ENCODE measurements at places on chromosomes 12 and 14.

DNA sequence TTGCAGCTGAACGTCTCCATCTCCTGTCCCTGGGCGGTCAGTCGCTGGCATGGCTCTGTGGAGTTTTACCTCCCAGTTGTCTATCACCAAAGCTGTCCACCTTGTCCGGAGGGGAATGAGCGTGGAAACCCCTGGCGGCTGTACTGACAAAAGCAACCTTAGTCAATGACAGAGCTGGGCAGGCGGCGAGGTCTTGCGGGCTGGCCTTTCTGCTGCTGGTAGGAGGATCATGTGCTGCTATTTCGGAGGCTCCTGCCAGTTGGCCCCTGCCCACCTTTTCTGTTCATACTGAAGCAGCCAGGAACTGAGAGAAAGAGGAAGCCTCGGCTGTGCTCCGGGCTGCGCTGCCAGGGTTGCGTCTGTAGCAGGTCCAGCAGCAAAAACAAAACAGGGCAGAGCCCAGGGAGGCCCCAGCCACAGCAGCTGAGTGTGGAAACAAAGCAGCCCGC is 57.7 kb downstream of the HMGA2 start:
- DNase-seq: peak; percentile 7

DNA sequence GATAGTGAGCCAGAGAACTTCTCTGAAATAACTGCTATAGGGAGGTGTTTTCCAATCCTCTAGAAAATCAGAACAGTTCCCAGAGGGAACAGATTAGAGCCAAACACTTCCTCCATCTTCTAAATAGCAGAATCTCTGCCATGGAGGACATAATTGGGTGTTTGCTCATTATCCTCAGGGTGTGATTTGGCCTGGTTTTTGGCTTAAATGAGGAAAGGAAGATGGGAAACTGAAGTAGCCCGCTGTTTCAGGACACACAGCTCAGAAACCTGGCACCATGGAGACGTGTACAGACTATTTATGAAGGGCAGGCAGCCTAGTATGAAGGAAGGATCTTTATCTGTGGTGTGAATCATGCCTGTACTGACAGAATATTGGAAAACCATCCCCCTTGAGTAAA is 231.7 kb upstream of the PRKD1 start:
- no peak for DNase-seq

DNA sequence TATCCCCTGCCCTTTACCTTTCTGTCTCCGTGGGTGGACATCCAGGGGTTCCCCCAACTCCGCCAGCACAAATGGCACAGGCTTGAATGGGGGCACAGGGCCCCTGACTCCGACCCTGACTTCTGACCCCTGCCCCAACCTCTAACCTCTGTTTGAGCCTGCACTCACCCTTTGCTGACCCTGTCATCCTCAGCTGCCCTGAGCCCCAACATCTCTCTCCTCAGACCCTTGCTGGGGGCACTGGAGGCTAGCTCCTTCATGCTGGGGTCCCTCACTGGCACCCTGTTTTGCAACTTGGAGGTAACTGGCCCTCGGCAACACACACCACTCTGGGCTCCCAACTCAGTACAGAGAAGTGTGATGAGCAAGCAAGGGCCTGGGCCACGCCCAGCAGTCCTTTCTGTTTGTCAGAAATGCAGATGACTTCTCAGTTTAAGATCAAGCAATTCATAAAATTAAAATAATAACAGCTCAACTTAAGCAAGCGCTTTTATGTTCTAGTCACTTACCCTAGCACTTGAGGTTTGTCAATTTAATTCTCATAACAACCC is 2.1 kb downstream of the IFI27 start:
- DNase-seq: no peak

DNA sequence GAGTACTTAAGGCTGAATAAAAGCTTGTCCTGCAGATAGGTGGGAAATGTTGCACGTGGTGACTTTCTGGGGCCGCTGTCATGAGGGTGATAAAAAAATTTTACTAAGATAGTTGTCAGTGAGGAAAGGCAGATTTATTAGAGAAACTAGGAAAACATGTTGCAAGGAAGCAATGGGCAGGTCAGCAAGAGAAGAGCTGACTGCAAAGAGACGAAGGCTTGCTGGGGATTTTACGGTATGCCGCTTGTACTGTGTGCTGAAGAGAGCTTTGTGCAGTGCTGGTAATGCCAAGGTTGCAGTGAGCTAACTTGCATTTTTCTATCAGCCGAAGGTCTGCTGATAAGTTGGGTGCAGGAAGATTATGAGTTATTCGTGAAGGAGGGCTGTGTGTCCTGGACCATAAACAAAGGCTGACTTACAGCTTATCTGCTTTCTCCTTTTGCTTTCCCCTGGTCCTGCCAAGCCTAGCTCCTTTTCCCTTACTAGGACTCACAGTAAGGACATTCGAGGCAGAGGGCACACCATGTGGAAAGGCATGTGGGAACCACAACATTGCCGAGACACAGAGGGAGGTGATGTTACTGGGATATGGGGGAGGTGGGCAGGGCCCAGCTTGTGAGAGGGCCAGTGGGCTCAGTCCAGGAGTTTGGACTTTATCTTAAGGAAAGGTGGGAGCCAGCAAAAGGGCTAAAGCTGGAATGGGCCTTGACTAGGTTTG is 7.4 kb upstream of the CCDC88C start:
- DNase-seq: no peak

- no peak for DNase-seq
These were observed 70.9 kb downstream of the VWF start for GRCh38 chr12:6053541-6053940.

DNA sequence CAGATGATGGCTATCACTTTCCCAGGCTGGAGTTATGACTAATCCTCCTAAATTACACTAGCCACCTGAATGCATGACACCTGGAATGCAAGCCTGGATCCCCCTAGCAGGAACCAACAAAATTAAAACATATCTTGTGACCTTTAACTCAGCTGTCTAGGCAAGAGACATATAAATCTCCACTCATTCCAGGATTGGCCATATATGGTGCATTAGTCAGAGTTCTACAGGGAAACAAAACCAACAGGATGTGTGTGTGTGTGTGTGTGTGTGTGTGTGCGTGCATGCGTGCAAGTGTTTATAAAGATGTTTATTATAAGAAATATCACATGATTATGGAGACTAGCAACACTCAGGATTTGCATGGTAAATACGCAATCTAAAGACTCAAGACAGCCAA is 212.8 kb downstream of the KIF21A start:
- DNase-seq: peak; percentile 6

DNA sequence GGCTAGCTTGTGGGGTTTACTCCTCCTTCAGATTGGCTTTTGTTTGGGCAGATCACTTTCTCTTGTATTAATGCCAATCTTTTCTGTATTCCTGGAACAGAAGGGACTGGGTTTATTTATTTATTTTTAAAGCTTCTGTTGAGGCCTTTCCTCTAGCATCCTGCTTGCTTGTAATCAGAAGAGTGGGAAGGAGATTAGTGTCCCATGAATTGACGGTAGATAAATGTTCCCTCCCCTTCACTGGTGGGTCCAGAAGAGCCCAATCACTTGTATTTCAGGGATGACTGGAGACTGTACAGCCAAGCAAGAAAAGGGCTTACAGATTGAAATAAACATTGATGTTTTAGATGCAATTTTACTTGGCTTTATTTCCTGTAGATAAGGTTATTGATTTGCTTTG is 71.0 kb downstream of the LIN52 start:
- no peak for DNase-seq

DNA sequence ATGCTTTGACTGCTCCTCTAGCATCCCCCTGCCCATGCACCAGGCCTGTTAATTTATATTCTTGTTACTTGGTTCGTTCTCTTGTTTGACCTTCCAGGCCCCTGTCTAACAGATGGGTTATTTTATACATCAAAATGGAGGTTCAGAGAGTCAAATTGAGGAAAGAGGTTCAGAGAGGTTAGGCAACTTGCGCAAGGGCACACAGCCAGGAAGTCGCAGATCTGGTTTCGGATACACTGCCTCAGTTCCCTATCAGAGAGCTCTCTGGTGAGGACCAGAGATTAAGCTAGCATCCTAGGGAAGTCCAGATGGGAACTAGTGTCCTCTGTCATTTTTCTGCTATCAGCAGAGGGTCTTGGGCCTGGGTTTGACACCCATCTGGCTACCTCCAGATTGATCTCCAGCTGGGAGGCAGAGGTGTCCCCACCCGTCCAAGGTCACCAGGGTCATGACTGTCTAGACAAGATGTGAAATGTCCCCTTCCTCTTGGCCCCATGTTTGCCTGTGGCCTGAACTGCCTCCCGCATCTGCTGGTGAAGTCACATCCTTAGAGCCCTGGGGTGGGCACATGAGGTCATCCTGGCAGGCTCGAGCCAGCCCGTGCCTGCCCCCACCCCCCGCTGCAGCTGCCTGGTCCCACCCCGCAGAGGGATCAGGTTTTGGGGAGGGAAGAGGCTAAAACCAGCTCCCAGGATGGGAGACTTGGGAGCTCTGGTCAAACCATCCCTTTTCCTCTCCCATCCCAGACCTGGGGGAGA is 84.3 kb upstream of the NCOR2 start:
- DNase-seq: no peak

GRCh38 chr12:50842637-50843493 is at the start of gene TMPRSS12:
TMPRSS12 (plus strand) TSS chr12:50842926; CDS start chr12:50842965, 39 bp downstream.
- DNase-seq: no peak

GRCh38 chr12:4164559-4165558 is 108.7 kb upstream of the CCND2 start:
- peak; percentile 81 for DNase-seq

- DNase-seq: no peak
These were observed 217.3 kb upstream of the EEA1 start for GRCh38 chr12:93146263-93146939.

DNA sequence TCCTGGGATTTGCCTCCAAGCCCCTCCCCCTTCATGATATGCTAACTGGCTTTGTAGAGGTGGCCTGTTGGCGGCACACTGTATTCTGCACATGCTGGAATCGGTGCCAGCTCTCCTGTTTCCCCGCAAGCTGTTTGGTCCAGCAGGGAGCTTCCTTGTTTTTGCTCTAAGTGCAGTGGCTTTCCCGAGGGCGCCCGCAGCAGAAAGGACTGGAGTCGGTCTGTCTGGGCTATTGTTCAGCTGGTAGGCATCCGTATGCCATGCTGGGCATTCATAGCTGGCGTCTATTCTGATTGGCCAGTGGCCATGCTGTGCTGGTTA is 88.9 kb upstream of the MED13L start:
- no peak for DNase-seq

DNA sequence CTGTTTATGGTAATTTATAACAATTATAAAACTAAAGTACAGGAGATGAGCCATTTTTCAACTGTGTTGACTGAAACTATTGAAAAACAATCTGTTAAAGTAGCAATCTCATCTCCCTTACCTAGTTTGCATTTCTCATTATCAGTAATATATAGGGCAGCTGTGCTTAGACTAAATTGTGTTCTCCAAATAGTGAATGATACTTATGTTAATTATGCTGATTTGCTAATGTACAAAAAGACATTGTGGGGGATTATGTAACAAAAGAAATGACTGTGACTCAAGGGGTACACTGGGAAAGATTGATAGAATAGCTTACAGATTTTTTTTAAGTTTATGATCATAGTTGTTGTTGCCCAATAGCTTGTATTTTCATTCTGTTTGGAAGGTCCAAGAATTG is 207.7 kb downstream of the FUT8 start:
- DNase-seq: no peak

- no peak for DNase-seq
These were observed 19.3 kb downstream of the FOXN3 start for GRCh38 chr14:89397569-89398230.

DNA sequence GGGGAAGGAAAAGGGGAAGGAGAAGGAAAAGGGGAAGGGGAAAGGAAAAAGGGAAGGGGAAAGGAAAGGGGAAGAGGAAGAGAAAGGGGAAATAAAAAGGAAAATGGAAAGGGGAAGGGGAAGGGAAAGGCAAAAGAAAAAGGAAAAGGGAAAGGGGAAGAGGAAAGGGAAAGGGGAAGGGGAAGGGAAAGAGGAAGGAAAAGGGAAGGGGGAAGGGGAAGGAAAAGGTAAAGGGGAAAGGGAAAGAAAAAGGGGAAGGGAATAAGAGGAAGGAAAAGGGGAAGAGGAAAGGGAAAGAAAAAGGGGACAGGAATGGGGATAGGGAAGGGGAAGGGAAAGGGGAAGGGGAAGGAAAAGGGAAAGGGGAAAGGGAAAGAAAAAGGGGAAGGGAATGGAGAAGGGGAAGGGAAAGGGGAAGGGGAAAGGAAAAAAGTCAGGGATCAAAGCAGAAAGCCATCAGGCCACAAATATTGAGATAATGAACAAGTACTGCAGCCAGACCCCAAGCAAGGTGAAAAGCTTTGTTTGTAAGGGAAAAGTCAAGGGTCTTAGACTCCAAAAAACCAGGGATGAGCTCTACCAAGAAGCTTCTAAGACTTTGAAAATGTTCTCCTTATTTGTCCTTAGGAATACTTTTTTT is 20.0 kb downstream of the DICER1 start:
- DNase-seq: no peak

DNA sequence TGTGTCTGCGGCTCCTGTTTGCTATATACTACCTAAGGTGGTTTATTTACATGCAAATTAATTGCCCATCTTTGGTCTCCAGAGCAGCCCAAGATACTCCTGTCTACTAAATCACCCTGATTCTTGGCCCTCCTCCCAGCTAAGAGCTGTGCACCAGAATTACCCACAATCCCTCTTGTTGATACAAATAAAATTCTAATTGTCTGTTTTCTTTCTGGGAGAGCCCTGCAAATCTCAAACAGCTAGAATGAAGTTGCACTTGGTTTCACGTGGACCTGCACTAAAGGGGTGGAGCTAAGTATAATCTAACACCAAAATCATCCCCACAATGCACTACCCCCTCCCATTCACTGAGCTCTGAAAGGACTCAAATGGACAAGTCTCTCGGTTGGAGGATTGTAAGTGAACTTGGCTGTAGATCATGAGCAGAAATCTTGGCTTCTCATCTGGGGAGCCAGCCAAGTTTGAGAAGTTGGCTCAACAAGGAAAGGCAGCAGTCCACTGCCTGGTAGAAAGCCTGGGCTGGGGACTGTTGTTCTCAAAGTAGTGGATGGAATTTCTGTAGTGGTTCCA is 6.6 kb downstream of the MAX start:
- DNase-seq: no peak

DNA sequence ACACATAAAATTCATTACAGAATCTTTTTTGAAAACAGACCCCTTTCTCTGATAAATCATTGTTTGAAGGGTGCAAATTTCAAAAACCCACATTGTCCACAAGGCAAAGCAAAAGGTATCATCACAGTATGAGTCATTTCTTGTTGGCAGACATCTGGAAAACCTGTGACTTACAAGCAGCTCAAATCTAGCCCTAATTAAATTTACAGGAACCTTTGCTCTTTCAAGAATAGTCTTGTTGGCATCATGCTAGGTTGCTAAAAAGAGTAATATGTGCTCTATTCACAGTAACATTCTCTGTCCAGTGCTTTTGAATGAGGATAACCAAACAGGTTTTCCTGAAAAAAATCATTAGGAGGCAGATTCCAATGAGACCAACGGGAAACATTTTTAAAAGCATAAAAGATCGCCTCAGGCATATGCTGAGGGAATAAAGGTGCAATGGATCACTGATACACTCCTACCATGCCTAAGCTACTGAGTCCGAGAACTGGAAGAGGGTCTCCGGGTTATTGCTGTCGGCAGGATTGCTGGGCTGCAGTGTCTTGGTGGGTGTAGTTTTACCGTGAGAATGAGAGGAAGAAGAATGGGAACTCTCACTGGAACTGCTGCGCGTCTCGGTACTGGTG is 55.5 kb upstream of the TTC7B start:
- no peak for DNase-seq

Data from activated naive CD4-positive, alpha-beta T cell treated with anti-CD3 and anti-CD28 coated beads for 36 hours (primary cell).